HT1080 (cell line): ENCODE measurements at places on chromosomes 7 and 10. TPM values are rescaled to one million over a fixed set of nuclear protein-coding genes. Genes with fewer than 3 reads are reported as not detected.

GRCh38 chr7:87316846-87317552 lies 28.5 kb upstream of the CROT start:
- peak; percentile 38 for DNase-seq

DNA sequence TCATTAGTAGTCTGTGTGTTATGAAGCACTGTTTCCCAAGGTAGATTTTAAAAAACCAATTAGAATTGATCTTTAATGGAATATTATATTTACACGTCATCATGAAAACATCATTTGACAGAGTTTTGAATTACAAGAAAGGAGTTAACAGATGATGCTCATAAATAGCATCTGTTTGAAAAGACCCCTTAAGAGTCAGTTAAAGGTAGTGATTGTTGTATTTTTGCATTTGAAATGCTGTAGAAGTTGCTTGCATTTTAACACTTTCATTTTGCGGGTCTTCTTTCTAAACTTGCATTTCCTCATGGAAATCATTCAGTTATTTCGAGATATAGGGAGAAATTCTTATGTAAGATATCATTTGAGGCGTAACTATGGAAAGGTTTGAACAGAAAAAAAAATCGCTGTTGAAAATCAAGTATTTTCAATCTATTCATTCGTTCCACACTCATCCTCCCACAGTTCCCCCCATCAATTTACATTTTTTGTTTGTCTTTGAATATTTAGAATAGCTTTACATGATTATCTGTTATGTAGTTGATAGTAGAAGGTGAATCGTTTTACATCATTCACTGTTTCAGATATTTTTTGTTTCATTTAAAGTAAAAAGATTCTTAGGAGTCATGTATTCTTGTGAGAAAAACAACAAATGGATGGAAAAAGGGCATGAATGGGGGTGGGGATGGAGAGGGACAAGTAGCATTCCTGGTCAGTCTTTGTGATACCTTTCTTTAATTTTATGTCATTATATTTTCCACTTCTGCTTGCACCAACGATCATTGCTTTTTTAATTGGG lies 3.0 kb upstream of the SKIDA1 start:
- DNase-seq, result no peak

- DNase-seq, result no peak
Observed at GRCh38 chr7:155218276-155219153, 79.2 kb upstream of the INSIG1 start.

The TMEM176A gene
- total RNA-seq, result not detected in 2 replicates

- DNase-seq, result peak; percentile 39
Observed at GRCh38 chr10:97633921-97634320, 621 bp upstream of the MORN4 start.

DNA sequence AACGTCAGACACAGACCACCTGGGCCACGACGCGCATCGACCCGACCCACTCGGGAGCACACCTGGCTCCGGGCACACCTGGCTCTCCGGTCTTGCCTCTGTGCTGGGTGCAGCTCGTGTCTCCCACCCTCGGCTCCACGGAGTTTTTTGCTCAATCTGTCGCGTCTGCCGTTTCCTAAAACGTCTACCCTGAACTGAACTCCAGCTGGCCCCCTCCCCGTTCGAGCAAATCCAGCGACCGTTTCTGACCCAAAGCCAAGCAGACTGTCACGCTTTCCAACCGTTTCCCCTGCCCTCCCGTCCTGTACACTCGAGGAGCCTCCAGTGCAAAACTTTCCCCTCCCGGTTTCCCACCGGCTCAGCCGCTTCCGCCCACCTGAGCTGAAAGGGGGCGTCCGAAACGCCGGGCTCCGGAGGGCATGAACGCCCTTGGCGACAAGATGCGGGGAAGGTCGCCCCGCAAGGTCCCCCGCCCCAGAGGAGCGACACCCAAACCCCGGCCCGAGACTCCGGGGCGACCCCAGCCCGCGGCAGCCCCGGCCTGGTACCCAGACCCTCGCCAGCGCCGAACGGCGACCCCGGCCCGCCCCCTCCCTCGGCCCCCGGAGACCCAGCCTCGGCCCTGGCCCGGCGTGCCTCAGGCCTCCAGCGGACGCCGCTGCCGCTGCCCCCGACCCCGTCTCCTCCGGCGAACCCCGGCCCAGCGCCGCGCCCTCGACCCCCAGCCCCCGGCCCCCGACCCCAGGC lies 557 bp downstream of the CYTH3 start:
- no peak for DNase-seq

The ZNF503 gene
- 1.8 and 2.8 TPM in 2 replicates for total RNA-seq

The PKD2L1 gene
- not detected in 2 replicates for total RNA-seq

GRCh38 chr7:7416031-7416858 lies 119.4 kb downstream of the COL28A1 start:
- DNase-seq, result no peak

The AGAP9 gene
- 4.3 and 4.4 TPM in 2 replicates for total RNA-seq

The CRYGN gene
- total RNA-seq, result not detected in 2 replicates

GRCh38 chr10:64036321-64036930 lies 515.2 kb downstream of the REEP3 start:
- no peak for DNase-seq

GRCh38 chr10:117318909-117319308 lies 56.3 kb downstream of the PDZD8 start:
- DNase-seq, result no peak

DNA sequence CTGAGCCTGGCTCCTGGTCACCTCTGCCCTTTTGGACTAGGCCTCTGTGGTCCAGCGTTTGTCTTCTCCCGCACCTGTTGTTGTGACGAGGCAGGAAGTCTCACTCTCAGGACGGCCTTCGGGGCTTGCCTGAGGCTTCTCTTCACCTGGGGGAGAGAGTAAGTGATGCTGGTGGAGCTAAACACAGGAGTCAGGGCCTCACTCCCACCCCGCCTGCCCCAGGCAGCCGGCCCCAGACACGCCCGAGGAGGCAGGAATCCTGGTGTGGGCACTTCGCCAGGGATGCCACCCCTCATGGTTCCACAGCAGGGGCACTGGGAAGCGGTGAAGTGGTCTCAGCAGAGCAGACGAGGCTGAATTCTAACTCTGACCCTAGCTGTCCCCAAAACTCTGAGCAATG lies 42.4 kb downstream of the IL2RA start:
- DNase-seq, result no peak

The C10orf90 gene
- not detected in 2 replicates for total RNA-seq

The PLEKHS1 gene
- total RNA-seq, result not detected in 2 replicates

GRCh38 chr10:44932517-44933450 lies 21.6 kb downstream of the TMEM72 start:
- DNase-seq, result peak; percentile 66

- no peak for DNase-seq
Observed at GRCh38 chr10:81655986-81656385, 219.0 kb upstream of the NRG3 start.

GRCh38 chr7:90944021-90944420 lies 320.2 kb upstream of the FZD1 start:
- no peak for DNase-seq

DNA sequence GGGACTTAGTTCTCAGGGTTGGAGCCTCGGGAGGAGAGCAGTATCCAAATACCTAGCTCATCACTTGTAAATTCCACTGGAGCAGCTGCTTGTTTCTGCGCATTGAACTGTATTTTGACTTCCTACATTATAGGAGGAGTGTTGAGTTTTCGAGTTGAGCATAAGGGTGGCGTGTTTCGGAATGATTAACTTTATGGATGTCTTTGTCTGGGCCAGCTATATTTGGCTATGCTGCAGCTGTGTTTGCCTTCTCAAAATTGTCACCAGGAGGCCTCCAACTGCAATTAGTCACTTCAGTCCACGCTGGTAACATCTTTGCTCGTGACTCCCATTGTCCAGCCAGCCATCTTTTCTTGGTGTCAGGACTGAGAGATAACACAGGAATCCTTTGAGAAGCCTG lies 9.1 kb downstream of the CELF2 start:
- no peak for DNase-seq

The PTPRZ1 gene
- total RNA-seq, result 0.26 and 0.30 TPM in 2 replicates

The UTF1 gene
- total RNA-seq, result not detected in 2 replicates

DNA sequence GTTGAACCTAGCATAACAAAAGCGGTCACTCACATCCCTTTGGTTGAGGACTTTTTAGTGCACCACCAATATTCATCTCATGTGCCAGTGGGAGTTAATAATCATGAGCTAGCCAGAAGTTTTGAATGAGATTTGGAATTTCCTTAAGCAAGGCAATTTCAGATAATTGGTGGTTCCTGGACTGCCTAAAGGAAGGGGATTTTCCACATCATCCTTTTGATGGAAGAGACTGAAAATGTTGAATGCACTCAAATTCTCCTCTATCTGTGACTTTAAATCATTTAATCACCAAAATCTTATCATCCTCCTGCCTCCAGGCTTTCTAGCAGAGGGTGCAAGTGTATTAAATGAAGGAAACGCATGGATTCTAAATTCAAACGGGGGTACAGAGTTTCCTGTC lies 260.7 kb downstream of the CCDC3 start:
- DNase-seq, result no peak

GRCh38 chr7:30596721-30597120 lies 2.0 kb downstream of the GARS1 start:
- DNase-seq, result no peak

The PITX3 gene
- not detected in 2 replicates for total RNA-seq

DNA sequence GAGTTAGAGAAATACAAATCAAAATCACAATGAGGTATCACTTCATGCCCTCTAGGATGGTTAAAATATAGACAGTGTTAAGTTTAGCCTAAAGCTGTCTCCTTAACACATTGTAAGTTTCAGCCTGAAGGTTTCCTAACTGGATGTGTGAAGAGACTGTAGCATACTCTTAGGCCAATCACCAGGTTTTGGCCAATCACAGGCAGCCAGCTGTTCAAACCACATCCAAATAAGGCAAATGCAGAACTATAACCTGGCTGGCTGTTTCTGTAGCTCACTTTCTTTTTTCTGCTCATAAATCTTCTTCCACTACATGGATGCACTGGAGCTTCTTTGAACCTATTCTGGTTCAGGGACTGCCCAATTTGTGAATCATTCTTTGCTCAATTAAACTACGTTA lies 19.7 kb downstream of the ESYT2 start:
- no peak for DNase-seq

The DNMBP gene
- 24.7 and 31.9 TPM in 2 replicates for total RNA-seq

DNA sequence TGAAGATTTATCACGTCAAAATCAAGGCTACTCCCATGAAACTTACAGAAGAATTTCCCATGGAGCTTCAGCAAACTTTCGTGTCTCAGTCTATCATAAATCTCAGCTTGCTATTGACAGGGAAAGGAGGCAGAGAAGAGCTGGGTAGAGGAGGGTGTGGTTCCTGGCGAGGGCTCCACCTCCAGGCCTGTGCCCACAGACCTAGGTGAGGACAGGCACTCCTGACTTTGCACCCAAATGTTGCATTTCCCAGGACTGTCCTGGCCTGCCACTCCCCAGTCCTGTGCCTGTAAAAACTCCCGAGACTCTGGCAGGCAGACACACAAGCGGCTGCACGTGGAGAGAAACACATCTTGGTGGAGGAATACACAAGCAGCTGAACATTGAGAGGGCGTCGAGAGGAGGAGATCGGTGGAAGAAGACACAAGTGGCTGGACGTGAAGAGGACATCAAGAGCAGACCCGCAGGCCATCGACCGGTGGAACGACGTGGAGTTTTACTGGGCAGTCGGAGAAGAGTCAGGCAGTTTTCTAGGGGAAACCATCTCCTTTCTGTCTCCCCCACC lies 145.1 kb downstream of the CTNNA3 start:
- no peak for DNase-seq

DNA sequence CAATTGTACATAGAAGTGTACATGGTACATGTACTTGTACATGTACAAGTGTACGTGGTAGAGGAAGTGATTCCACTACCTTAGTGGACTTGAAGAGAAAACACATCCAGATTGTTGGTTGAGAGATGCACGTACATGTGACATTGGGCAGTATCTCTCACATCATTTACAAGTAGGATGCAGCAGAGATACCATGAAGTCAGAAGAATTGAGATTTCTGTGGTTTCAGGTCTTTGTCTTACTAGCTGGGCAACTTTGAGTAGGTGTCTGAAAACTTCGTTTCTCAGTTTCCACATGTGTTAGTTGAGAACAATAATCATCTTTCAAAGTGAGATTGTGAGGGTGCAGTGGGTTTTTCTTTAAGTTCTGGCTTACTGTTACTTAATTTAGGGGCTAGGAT lies 21.5 kb downstream of the CLDN12 start:
- no peak for DNase-seq

DNA sequence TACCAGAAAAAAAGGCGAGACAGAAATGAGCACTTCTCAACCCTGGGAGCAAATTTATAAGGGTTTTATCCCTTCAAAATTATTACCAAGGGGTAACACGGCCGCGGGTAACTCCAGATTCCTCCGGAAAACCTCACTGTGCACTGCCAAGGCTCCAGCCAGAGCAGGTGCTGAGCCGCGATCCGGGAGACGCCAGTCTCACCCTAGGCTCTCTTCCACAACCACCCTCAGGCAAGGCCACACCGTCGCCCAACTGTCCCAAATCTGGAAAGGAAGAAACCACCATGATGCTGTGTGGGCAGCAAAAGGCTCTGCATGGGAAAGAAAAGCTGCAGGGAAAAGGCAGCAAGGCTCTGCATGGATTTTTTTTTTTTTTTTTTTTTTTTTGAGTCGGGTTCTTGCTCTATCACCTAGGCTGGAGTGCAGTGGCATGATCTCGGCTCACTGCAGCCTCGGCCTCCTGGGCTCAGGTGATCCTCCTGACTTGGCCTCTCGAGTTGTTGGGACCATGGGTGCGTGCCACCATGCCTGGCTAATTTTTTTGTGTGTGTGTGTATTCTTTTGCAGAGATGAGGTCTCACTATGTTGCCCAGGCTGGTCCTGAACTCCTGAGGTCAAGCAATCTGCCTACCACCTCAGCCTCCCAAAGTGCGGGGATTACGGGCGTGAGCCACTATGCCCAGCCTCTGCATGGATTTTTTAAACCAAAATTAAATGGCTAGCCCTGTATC lies 39.0 kb downstream of the MAD1L1 start:
- DNase-seq, result no peak

- no peak for DNase-seq
Observed at GRCh38 chr10:110494532-110494931, 3.2 kb upstream of the DUSP5 start.

GRCh38 chr10:131477457-131478121 lies 166.1 kb upstream of the TCERG1L start:
- DNase-seq, result no peak

The CALML5 gene
- 1.4 TPM in 1 of 2 replicates, not detected in the other for total RNA-seq

DNA sequence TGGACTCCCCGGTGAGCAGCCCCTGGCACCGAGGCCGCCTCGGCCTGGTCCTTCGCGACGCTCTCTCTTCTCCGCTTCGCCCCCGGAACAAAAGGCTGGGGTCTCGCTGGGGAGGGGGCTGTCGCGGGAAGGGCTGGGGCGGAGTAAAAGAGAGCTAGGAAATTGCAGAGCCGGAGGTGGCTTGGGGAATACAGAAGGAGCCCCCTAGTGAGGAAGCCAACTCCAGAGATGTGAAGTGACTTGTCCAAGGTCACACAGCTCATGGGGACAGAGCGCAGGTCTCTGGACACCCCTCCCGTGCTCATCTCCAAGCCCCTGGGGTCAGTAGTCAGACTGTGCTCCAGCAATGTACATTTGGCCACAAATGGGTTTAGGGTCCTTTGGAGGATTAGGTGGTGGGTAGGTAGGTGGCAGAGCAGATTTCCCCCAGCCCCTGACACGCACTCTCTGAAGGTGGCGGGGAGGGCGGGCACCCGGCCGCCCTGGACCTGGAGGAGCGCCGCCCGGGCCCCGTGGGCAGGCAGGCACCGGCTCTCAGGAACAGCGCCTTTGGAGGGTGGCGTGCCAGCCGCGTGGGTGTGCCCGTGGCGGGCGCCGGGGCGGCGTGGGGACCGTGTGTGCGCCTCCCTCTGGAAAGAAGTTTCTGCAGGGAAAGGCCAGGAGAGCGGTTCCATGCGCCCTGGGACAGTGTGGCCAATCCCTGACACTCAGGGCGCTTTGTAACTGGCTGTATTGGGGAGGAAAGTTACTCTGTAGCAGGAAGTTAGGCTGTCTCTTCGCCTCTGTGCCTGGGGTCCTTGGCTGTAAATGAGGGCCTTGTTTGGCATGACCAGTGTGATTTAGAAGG lies 910 bp downstream of the WIPF3 start:
- no peak for DNase-seq
